Activated T-cell treated with anti-CD3 and anti-CD28 coated beads for 1 hour (primary cell): ENCODE measurements at places on chromosomes 6 and 20.

DNA sequence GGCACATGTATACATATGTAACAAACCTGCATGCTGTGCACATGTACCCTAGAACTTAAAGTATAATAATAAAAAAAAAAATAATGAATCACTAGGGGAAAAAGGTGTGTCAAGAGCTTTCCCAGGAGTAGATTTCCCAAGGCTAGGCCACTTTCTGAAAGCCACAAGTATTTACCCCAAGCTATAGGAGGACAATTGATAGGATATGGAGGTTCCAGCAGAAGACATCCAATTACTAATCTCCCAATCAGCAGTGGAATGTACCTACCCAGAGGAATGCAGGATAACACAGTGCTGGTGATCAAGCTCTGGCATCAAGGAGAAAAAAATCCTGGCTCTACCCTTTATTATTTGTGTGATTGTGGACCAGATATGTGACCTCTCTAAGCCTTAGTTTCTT, 562.7 kb downstream of the RFPL4B start:
- no peak for DNase-seq

GRCh38 chr6:50791900-50792508, 26.7 kb upstream of the TFAP2B start:
- DNase-seq = no peak

- DNase-seq = no peak
These were observed 310.4 kb upstream of the MOCS1 start for GRCh38 chr6:40244699-40245098.

GRCh38 chr6:52551483-52552277, 25.2 kb downstream of the TRAM2 start:
- no peak for DNase-seq

GRCh38 chr6:54619102-54619501, 227.5 kb upstream of the FAM83B start:
- no peak for DNase-seq

DNA sequence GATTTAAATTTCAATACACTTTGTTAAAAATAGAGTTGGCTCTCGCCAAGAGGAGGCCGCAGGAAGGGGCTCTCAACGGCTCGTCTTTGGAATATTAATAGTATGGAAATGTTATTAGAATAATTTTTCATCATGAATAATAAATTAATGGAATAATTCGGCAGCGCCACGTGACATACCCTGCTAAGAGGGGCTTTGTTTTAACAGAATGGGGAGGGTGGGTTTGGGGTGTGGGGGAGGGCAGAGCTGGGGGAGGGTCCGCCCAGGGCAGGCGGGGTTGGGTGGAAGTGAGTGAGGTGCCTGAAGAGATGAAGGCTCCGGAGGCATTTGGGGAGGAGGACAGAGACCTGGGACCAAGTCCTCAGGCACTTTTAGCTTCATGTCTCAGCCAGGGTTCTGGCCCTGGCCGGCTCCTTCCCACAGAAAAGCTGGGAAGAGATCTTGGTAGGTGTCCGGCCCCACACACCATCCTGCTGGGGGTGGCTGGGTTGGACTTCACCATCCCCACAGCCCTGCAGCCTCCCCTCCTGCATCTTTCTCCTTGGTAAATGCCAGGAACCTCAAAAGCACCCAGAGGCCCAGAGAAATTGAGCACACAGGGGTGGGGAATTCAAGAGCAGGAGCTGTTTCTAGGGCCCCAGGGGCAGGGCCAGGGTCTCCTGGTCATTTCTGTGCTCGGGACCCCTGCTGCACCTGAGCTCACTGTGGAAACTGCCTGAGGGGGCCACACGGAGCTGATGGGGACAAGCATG, 93.6 kb upstream of the BHLHE23 start:
- no peak for DNase-seq

DNA sequence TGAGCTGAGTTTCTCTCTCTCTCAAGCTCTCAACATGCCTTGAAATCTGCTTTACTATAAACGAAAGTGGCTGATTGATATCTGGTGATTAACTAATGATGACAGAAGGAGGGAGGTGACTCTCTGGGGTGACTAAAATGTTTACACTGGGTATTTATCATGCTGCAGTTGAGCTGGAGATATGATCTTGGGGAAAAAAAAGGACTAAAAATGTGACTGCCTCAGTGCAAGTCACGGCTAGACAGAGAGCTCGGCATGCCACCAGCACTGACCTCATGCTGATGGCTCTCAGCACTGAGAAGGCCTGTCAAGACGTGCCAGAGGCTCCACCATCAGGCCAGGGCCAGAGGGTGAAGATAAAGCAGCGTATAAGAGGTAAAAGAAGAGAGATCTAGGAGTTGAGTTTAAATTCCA, 103.1 kb upstream of the SPACA1 start:
- no peak for DNase-seq

GRCh38 chr20:17648315-17648646, 33.8 kb downstream of the RRBP1 start:
- no peak for DNase-seq

GRCh38 chr20:22403632-22404361, 180.6 kb downstream of the FOXA2 start:
- no peak for DNase-seq

- no peak for DNase-seq
These were observed 36.9 kb downstream of the CBFA2T2 start for GRCh38 chr20:33526769-33527168.

GRCh38 chr20:21554376-21554890, 40.6 kb upstream of the NKX2-2 start:
- no peak for DNase-seq
